ENCODE measurements at places on chromosomes 16 and 17.
A peak's percentile ranks its signal among the peaks of the same experiment; 100 is the strongest.

DNA sequence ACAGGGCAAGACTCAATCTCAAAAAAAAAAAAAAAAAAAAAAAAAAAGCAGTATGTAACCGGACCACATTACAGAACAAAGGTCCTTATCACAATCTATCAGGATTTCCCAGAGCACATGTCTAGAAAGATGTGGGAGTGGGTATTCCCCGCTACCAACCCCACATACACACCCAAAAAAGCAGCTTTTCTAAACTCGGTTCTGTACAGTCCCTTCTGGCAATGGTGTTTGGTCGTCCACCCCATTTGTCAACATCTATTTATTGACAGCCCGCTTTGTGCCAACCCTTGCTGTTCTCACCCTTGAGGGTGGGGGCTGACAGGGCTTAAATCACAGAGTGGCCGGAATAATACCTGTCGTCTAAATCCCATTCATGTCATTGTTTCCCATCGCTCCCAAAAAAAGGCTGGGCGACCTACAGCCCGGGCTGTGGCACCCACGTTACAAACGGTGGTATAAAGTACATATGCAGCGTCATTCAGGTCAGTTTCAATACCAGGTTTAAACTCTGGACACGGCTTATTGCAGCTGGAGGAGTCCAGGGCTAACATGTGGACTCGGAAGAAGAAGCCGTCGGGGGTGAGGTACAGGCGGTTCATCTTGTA, 3.6 kb downstream of the C17orf58 start:
- no peak for DNase-seq

GRCh38 chr17:27870345-27870744, 22.8 kb downstream of the LYRM9 start:
- no peak for DNase-seq

GRCh38 chr16:46743232-46743719, 4.9 kb downstream of the MYLK3 start:
- no peak for DNase-seq

DNA sequence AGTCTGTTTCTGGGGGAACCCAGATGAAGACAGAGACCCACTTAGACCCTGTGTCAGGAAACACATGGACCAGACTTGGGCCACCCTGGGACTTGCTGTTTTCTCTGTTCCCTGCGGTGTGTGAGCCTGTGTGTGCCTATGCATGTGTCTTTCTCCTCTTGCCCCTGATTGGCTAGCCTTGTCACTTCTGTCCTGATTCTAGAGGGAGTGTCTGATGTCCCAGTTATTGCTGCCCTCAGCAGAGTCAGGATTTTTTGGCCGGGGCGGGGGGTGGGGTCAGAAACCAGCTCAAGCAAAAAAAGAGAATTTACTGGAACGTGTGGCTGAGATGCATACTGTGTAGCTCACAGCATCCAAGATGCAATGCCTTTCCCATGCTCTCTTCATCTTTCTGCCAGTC, 30.5 kb downstream of the PLCG2 start:
- no peak for DNase-seq

DNA sequence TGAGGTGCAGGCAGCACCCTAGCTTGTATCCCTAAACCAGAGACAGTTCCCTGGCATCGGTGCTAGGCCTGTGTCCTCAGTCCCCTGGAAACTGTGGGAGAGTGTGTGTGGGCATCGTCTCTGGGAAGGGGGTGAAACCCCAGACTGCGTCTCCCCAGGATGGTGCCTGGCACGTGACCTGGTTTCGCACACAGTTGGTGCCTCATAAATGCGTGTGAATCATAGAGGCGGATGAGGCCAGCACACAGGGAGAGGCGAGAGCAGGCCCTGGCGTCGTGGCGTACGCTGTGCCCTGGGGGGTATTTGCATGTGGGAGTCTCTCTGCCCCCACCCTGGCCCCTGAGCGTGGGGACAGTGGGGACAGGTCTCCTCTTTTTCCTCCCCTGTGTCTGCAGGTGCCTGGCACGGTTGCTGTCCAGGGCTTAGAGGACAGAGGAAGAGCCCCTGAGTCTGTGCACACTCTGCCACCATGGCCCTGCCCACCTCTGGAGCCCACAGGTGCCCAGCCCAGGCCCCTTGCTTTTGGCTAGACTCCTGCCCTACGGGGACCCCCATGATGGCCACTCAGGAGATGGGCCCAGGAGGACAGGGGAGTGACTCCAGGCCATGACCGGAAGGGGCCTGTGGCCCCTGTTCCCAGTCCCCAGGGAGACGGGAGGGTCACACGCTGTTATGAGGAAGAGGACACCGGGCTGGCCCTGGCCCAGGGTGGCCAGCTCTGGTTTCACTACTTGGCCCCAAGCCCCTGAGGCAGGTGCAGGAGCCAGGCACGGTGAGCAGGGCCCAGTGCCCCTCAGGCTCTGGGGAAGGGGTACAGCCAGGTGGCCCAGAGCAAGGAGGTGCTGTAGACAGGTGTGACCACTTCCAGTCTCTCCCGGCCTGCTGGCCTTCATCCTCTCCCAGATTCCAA, 1.3 kb upstream of the FSCN2 start:
- DNase-seq: no peak

DNA sequence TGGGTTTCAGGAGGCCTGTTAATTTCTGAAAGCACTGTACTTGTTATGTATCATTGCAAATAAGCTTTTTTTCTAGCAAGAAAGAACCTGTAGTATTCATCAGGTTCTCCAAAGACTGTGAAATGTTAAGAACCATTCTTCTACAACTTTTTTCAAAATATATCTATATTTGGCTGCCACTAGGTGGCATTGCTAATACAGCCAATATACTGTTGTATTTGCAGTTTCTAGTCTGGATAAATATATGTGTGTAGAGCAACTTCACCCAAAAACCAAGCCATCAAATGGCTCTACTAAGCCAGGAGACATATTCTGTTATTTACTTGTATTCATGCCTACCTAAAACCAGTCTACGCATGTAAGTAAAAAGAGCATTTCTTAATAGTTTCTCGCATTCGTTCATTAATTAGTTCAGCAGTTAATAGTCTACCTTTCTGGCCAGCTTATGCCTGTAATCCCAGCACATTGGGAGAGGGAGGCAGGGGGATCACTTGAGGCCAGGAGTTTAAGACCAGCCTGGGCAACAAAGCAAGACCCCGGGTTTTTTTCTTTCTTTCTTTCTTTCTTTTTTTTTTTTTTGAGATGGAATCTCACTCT, 39.5 kb downstream of the VMP1 start:
- DNase-seq: no peak

DNA sequence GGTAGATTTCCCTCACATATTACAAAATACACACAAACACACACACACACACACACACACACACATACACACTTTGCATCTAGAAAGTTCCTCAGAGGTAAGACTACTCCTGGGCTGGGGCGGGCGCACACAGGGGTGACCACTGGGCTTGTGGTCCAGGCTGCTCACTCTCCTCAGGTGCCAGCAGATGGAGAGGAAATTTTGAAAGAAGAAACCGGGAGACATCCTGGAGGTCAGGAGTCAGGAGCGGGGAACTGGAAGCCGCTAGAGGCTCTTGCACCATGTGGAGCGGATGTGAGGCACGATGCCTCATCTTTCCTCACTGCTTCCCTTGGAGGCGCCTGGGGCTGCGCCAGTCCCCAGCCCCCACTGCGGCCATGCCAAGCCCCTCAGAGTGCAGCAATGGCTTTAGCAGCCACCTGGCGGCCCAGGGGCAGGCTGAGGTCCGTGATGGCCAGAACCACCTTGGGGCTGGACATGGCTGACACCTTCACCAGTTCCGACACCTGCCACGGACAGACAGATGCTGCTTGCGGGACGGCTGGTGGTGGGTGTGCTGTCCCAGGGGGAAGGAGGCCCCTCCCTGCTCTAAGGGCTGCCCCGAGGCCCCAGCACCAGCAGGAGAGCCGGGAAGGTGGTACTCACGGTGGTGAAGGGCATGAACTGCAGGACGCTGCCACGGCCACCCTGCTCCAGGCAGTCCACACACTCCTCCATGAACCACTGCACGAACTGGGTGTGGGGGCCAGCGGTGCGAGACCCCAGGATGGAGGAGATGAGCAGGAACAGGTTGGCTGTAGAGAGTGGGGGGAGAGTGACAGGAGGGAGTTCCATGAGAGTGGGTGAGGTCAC, 4.1 kb downstream of the CSF3 start:
- DNase-seq: no peak

- no peak for DNase-seq
These were observed 9.6 kb upstream of the SPN start for GRCh38 chr16:29653471-29653870.

DNA sequence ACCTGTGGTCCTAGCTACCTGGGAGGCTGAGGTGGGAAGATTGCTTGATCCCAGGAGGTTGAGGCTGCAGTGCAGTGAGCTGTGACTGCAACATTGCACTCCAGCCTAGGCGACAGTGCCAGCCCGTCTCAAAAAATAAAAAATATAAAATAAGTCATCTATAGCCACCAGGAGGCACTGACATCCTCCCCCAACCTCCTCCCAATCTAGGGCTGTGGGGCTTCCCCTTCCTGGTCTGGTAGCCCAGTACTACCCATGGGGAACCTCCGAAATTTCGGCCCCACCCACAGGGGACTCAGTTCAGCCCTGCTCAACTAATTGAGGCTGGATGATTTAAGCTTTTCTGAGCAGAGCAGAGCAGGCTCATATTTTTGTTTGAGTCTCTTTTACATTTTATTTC, 3.2 kb downstream of the ZSCAN10 start:
- DNase-seq: peak; percentile 63

- no peak for DNase-seq
These were observed 38.4 kb upstream of the ARL4D start for GRCh38 chr17:43360376-43360738.

- no peak for DNase-seq
These were observed 28.2 kb downstream of the BCO1 start for GRCh38 chr16:81266680-81267095.

DNA sequence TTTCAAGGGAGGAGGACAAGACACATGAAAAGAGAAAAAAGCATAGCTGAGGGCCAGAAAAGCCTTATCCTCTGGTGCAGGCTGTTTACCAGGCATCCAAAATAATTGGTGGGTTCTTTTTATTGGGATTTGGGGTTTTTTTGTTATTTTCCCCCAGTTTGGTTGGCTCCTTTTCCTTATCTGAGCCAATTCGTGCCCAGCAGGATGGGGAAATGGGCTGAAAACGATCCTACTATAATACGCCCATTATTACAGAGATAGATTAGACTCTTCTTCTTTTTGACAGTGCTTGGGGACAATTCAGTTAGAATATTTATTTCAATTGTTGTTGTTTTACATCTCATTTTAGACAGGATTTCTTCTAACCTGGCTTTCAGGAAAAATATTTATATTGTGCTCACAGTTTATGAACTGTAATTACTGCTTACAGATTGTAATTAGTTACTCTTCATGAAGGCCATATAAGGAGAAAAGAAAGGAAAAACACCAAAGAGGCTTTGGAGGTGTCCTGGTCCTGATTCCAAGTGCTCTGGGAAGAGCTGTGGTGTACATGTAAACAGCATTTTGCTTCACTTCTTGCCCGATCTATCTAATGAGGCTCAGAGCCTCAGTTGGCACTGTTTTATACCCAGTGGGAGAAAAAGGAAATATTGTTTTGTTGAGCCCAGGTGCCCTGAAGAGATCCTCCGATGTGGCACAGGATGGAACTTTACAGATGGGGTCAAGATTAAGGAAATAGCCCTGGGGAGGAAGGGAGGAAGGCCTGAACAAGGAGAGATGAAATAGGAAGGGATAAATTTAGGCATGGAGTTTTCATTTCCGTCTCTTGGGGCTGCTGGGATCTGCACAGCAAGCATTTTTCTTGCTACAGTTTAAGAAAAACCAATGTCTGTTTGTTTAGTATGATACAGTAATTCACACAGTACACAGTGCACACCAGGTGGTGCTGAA, 611 bp upstream of the ANKRD40 start:
- DNase-seq: no peak

- DNase-seq: no peak
These were observed 50.7 kb upstream of the SIAH1 start for GRCh38 chr16:48435906-48436305.

GRCh38 chr17:75645501-75645888, 12.3 kb downstream of the SMIM5 start:
- DNase-seq: peak; percentile 72

GRCh38 chr17:8580952-8581658, 49.4 kb downstream of the MYH10 start:
- DNase-seq: no peak

- DNase-seq: no peak
These were observed 13.6 kb upstream of the GGA2 start for GRCh38 chr16:23523876-23524385.

DNA sequence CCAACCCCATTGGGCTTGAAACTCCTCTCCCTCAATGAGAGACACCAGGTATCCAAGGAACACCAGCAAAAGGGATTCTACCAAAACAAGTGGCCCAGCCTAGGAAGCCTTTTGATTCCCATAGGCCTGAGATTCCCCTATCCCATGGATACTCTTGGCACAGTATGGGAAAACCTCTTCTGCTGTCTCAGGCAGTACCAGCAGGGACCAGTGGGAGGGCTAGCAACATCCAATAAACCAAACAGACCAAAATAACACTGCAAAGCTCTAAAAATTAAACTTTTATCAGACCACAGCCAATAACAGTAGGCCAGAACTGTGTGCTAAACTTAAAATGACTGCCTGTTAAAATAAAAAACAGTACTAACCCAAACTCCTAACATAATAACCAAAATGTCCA, 153.9 kb upstream of the CES5A start:
- no peak for DNase-seq

GRCh38 chr17:3643889-3644349, 7.4 kb downstream of the CTNS start:
- no peak for DNase-seq

DNA sequence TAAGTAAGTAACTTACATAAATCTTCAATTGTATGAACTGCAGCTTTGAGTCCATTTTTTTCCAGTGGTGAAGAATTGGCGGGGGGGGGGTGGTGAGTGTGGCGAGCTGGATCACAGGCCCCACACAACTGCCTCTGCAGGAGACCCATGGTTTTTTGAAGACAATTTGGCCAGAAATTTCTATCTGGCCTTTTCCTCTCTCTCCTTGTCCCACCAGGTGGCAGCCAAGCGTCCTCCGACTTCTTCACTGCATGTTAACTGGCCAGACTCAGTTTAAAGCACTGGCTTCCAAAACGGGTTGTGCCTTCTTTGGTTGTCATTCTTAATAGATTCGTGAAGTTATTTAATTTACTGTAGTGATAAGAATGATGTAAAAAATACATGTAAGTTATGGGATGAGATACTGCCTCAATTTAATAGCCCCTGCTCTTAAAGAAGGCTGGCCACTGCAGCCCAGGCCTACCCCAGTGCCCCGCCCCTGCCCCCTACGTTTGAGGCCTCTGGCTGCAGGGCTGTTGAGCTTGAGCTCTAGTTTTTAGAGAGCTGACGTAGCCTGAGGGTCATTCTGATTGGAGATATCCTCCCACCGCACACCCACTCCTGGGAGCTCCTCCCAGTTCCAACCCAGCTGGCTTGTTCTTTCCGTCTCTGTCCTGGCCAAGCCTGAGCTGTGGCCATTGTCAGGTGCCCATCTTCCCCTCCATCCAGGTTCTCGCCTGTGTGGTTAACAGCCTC, 36.4 kb downstream of the AKAP1 start:
- DNase-seq: peak; percentile 35

DNA sequence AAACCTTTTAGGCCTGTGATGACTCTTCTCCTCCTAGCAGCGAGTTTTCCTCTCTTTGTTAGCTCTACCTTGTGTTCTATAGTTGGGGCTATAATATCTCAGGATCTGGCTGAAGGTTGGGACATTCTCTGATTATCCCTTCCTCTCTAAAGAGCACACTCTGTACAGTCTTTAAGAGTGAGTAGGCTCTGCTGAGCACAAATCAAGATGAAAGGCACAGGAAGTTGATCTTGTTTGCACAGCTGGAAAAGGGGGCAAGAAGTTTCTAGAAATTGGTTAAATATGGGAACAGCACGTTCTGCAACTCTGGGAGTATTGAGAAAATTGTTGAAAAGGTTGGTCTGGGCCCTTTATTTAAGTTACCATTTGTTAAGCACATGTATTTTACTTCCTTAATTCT, 240.9 kb downstream of the CDH11 start:
- no peak for DNase-seq

Measured in 8988T (cell line).